GM04504 (cell line): ENCODE measurements at places on chromosomes 1 and 21.

DNA sequence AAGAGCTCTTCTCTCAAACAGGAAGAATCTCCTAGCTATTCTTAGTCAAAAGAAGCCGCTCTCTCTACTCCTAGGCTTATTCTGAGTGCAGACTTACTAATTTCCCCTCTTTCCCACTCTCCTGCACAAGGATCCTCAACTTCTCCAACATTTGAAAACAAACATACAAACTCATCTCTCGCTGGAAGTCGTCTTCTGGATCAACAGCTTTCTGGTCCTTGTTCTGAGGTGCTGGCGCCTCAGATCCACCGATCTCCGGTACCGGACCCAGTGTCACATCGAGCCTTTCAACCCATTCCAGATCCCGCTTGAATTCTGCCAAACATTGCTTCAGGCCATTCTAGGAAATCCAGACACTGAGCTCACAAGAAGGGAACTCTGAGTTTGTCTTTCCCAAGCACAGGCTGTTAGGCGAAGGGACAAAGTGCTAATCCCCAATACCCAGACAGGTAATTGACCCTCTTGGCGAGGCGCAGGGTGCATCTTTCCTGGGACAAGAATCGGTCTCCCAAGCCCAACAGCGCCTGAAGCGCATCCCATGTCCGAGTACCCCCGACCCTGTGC is 696 bp downstream of the EBNA1BP2 start:
- no peak for DNase-seq

DNA sequence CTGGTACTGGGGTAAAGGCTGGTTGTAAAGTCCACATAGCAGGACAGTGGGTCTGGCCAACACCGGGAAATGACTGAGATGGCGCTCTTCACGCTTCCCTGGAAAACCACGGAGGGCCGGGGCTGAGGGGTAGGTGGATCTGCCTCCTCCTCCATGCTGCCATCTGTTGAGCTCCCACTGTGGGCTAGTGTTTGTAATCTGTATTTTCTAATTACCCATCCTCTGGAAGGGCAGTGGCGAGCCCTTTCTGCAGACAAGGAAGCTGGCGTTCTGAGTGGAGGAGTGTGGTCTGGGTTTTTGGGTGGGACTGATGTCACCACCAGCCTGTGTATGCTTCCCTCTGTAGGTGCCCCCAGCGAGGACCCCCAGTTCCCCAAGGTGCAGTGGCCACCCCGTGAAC is 34.1 kb upstream of the LHX4 start:
- no peak for DNase-seq

- DNase-seq = peak; percentile 71
Observed at GRCh38 chr1:41742219-41742618, 176.5 kb downstream of the HIVEP3 start.

DNA sequence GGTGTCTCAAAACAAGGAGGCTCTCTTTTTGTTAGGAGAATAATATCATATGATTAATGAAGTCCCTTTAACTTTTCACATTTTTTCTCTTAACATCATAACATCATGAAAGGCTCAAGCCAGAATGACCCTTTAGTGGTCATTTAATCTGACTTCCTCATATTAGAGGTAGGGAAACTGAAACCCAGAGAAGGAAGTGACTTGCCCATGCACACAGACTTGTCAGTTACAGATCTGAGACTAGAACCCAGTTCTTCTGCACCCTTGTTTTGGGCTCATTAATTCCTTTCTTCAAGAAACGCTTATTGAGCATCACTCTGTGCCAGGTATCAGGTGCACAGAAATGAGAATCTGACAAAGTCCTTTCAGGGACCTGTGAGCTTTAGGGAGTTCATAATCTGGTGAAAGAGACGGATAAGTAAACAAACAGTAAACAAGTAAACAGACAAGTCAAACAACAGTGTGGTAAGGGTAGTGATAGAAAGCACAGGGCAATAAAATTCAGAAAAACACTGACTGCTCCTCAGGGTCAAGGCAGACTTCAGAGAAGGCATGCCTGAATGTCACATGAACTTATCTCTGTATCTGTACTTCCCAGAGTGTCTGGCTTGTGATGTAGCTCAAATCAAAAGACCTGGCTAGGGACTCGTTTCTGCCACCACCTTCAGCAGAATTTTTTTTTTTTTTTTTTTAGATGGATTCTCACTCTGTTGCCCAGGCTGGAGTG is 38.3 kb upstream of the OSBPL9 start:
- no peak for DNase-seq

DNA sequence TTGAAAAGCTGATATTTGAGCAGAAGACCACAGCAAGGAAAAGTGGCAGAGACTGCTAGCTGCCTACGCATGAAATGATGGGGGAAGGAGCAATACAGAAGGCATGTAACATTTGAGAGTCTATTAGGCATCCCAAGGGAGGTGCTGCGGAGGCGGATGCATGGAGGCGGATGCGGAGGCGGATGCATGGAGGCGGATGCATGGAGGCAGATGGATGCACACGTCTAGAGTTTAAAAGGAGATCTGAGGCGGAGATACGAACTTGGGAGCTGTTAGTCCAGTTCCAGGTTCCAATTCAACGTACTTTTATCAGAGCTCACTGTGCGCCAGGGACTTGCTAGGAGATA is 744 bp upstream of the DDX20 start:
- peak; percentile 28 for DNase-seq

GRCh38 chr1:176566004-176566975 is 103.3 kb downstream of the PAPPA2 start:
- no peak for DNase-seq

GRCh38 chr1:145695821-145696629 is 11.1 kb downstream of the PDZK1 start:
- DNase-seq = no peak

DNA sequence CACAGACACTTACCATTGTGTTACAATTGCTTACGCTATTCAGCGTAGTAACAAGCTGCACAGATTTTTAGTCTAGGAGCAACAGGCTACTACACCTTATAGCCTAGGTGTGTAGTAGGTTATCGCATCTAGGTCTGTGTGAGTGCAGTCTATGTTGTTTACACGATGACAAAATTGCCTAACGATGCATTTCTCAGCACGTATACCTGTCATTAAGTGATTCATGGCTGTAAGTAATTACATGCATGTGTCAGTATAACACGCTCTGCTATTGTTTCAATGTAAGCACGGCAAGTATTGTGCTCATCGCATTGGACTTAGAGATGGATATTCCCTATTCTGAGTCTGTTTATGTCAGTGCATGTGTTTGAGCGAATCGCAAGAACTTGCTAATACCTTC is 15.7 kb upstream of the ZBTB18 start:
- no peak for DNase-seq

GRCh38 chr1:77846966-77847365 is 41.5 kb upstream of the NEXN start:
- DNase-seq = no peak

DNA sequence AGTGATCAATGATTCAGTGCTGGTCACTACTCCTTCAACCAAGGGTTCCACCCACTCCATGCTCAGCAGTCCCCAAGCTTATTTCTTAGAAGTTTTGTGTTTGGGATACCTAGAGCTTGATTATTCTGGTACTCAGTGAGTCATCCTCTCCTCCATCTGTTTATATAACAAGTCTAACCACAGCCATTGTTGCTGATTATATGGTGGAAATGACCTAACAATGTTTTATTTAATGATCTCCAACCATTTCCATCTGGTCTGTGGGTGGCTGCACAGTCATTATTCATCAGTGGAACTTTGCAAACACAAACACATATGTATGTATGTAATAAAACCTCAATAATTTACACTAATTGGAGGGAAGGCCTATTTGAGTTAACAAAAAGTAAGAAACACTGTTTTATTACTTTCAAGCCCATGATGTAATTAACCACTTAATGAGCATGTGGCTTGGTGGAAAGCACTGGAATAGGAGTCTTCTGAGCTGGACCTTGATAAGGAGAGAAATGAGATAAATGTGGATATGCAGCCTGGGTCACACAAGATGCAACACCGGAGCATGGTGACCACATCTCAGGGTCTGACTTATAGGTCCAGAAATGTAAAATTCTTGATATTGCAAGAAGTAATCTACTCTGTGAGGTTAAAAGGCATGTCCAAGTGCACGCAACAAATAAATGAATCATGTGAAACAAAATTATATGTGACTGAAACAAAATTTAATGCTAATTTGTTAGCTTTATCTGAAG is 99.0 kb upstream of the WLS start:
- DNase-seq = peak; percentile 78

DNA sequence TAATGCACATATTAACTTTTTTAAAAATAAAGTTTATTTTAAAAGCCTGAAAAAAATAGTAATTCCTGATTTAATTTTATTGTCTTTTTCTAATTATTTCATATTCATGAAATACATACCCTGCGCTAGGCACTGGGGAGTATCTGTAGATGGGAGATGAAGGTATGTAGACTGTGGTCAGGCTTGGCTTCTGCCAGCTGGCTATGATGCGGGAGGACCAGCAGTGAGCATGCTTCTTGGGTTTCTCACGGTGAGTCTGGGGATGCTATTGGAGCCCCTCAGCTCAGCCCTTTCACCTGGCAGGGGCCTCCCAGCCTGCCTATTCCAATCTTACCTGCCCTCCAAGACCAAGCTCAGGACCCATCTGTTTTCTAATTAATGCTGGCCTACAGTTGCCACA is 138.4 kb downstream of the NOS1AP start:
- DNase-seq = no peak

DNA sequence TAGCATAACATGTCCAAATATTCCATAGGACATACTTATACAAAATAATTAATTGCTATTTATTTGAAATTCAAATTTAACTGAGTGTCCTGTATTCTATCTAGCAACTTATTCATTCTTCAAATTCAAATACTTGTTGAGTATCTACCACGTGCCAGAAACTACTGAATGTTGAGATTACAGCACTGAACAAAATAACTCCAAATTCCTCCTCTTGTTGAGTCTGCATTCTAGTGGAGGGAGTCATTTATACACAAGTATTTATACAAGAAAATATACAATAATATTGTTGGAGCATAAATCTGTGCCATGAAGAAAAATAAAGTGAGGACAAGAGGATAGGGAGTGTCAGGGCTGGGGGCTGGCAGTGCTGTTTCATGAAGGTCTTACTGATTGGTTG is 43.7 kb upstream of the CDC42BPA start:
- no peak for DNase-seq

GRCh38 chr1:192700834-192701271 is 64.9 kb downstream of the RGS13 start:
- DNase-seq = peak; percentile 61

GRCh38 chr1:151834239-151834638 is 2.6 kb upstream of the RORC start:
- no peak for DNase-seq
